Myometrial cell (primary cell): ENCODE measurements at places on chromosomes 1 and 21. TPM values are rescaled to one million over a fixed set of nuclear protein-coding genes. Genes with fewer than 3 reads are reported as not detected.

The SZT2 gene
- total RNA-seq: 10.8 and 17.9 TPM in 2 replicates

The RNF223 gene
- not detected in 2 replicates for total RNA-seq

The PROK1 gene
- total RNA-seq: not detected in 2 replicates

The DENND2C gene
- total RNA-seq: 0.58 and 0.89 TPM in 2 replicates

The GJB3 gene
- total RNA-seq: not detected in 2 replicates

The SLC22A15 gene
- 1.4 and 3.4 TPM in 2 replicates for total RNA-seq

The ADIPOR1 gene
- total RNA-seq: 62.8 and 83.6 TPM in 2 replicates

The TMEM240 gene
- total RNA-seq: 18.3 and 20.5 TPM in 2 replicates

The CYYR1 gene
- not detected in 2 replicates for total RNA-seq

The PRKAA2 gene
- total RNA-seq: under 0.01 and 0.53 TPM in 2 replicates

The LMX1A gene
- total RNA-seq: not detected in 2 replicates
